ENCODE measurements at places on chromosomes 2 and 18.

DNA sequence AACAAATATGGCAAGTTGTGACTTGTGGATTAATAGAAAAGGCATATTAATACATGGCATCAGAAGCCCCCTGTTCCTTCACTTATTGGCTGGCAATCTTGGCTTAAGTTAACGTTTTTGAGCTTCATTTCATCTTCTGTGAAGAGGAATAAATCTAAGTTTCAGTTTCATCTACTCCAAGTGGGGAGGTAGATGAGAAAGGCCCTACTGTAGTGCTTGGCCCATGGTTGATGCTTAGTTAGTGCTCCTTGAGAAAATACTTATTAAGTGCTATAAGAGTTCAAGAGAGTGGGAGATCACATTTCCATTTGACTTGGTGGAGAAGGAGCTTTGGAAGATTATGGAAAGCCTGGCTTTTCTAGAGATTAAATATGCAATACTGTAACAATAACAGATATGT, 244.3 kb downstream of the BABAM2 start:
- peak; percentile 9 for DNase-seq

DNA sequence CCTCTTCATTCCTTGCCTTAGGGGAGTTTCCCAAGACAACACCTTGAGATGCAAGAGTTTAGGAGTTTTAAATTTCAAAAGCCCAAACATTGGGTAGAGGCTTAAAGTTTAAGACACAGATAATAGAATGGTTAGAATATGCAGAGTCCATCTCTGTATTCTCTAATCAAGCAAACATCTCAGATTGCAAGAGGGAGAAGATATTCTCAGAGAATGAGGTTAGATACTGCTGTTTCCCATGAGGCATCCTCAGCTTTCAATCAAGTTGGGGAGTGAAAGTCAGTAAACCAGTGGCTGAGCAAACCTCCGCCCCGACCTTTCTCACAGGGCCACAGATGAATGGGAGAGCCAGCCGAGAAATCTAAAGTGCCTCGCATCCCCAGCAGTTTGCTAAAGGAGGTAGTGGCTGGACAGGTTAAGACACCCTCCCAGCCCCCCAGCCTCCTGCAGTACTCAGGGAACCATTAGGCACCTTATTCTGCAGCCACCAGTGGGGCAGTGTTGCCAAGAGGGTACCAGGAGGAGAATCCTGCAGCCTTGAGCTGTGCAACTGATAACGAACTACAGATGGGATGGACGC, 30.0 kb downstream of the FBXO36 start:
- no peak for DNase-seq

GRCh38 chr2:26745609-26746327, 18.3 kb upstream of the SLC35F6 start:
- DNase-seq, result peak; percentile 76

DNA sequence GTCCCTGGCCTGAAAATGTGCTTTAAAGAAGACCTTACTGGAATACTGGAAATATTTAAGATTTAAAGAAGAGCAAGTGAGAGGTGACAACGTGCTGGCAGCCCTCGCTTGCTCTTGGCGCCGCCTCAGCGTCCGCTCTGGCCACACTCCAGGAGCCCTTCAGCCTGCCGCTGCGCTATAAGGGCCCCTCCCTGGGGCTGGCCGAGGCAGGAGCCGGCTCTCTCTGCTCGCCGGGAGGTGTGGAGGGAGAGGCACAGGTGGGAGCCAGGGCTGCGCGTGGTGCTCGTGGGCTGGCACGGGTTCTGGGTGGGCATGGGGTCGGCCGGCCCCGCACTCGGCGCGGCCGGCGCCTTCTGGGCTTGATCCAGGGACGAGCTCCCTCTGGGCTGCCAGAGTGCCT, 2.9 kb upstream of the COQ10B start:
- DNase-seq, result no peak

- DNase-seq, result peak; percentile 28
Measured at GRCh38 chr2:164620873-164621763, at the start of gene GRB14. GRB14 (minus strand) TSS chr2:164621482; CDS start chr2:164621309, 173 bp downstream.

DNA sequence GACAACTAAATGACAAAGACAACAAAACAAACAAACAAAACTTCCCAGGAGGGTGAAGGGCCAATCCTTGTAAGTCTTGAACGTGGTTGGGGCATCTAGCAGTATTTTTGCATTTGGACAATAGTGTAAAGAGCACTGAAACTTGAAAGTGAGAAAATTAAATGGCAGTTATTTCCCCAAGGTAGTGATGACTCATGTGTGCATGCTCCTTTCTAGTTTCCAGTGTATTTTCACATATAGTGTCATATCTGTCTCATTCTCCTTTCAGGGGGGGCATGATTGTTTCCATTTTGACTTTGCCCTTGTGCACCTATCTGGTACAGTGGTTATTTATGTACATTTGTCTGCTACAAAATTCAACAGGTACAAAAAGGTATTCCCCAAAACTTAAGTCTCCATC, 39.5 kb downstream of the CERS6 start:
- peak; percentile 32 for DNase-seq

DNA sequence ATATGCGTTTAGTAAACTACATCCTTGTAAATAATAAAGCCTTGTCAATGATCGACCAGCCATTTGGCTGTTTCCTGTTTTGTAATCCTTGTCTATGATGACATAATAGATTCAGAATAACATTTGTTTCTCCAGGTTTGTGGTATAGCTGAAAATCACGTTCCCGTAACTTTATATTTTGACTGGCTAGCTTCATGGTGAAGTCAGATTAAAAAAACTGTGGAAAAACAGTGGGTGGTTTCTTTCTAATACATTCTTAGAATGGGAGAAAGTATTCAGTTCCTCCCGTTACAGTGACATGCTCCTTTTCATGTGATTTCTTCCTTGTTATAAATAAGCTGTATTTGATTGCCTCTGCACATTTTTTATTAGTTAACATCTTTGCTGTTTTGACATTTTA, 366.9 kb downstream of the NYAP2 start:
- no peak for DNase-seq

- DNase-seq, result no peak
Measured at GRCh38 chr18:3852321-3852720, 402.3 kb downstream of the TGIF1 start.

- no peak for DNase-seq
Measured at GRCh38 chr18:45245091-45245511, 370.2 kb upstream of the SLC14A2 start.

GRCh38 chr2:238894950-238895298, 47.0 kb downstream of the TWIST2 start:
- no peak for DNase-seq

DNA sequence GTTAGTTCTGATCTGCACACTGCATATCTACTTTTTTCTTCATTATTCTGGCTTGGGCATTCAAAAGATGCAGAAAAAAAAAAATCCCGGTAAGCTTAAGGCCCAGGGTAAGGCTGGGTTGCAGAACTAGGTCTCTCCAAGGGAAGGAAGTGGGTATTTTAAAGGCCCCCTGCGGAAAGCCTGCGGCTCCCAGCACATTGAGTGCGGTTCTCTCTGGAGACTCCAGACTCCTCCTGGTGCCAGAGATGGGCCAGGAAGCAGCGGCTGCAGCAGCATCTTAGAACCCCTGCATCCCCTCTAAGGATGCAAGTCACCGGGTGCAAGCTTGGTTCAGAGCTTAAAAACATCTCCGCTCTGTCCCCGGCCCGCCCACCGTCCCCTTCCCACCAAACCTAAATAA, 49.5 kb downstream of the TGIF1 start:
- no peak for DNase-seq

DNA sequence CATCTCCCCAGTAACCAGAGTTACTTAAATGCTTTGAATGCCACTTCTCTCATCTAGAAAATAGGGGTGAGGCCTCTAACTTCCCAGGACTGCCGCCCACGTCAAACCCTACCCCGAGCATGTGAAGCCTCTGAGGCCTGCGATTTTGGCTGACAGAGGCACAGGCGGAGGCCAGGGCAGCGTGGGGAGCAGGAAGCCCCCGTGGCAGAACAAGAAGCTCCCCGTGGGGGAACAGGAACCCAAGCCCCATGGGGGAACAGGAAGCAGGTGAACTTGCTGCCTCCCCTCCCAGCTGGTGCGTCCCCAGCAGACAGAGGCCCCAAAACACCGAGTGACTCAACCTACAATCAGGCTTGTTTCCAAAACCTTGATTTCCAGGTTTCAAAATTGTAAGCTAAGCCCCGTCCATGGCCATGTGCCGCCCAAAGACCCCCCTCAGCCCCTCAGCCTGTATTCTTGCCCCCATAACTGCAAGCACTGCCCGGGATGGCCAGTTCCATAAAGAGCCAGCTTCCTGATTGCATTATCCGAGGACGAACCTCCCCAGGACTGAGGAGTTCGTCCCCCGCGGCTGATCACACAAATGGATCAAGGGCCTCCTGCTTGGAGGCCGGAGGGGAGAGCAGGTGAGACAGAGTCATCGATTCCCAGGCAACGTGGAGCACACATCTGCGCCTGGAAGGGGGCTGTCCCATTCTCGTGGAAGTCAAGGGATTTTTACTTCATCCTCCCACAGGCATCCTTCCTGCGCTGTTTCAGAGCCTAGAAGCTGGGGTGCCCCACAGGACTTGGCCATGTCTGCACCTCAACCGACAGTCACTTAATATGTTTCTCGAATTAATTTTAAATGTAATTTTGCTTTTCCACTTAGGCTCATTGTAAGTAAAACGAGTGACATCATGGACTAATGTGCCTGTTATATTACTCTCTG, 36.3 kb upstream of the CTDP1 start:
- peak; percentile 62 for DNase-seq

DNA sequence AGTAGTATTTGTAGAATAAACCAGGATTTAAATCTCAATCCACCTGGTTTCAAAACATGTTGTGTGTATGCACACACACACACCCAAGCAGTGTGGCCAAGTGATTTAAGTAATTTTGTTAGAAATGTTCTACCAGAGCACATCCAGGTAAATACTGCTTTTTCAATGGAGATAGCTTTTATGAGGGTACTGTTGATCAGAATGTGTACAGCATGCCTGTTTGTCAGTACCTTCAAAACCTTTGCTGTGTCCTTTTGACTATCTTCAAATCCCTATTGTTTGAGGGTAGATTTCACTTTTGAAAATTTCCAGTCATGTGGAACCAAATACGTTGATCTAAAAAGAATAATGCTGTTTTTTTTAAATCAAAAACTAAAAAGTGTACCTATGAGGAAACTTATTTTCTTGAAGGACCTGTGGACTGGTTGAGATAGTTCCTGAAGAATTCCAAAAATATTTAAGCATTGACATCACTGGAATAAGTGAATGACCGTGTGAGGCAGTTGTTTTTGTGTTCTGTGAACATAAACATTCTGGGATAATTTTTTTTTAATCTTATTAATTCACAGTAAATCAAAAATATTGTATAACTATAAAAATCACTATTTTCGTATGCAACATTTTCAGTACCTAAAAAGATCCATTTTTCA, 70.9 kb downstream of the PTRHD1 start:
- no peak for DNase-seq

- DNase-seq, result no peak
Measured at GRCh38 chr2:227115761-227116160, 48.2 kb downstream of the COL4A4 start.

GRCh38 chr18:49876536-49876935, 63.2 kb upstream of the ACAA2 start:
- no peak for DNase-seq

GRCh38 chr2:233928594-233929351, 11.6 kb downstream of the TRPM8 start:
- no peak for DNase-seq

DNA sequence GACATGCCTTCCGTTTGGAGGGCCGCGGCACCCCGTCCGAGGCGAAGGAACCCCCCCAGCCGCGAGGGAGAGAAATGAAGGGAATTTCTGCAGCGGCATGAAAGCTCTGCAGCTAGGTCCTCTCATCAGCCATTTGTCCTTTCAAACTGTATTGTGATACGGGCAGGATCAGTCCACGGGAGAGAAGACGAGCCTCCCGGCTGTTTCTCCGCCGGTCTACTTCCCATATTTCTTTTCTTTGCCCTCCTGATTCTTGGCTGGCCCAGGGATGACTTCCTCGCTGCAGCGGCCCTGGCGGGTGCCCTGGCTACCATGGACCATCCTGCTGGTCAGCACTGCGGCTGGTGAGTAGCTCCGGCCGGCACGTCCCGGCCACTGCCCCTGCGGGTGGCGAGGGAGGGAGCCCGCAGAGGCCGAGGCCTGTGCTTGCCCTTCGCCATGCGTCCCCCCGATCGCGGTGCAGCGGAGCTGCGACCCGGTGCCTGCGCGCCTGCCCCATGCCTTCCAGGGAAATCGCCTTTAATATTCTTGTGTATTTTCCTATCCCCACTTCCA, 1.2 kb downstream of the BMPR2 start:
- no peak for DNase-seq

DNA sequence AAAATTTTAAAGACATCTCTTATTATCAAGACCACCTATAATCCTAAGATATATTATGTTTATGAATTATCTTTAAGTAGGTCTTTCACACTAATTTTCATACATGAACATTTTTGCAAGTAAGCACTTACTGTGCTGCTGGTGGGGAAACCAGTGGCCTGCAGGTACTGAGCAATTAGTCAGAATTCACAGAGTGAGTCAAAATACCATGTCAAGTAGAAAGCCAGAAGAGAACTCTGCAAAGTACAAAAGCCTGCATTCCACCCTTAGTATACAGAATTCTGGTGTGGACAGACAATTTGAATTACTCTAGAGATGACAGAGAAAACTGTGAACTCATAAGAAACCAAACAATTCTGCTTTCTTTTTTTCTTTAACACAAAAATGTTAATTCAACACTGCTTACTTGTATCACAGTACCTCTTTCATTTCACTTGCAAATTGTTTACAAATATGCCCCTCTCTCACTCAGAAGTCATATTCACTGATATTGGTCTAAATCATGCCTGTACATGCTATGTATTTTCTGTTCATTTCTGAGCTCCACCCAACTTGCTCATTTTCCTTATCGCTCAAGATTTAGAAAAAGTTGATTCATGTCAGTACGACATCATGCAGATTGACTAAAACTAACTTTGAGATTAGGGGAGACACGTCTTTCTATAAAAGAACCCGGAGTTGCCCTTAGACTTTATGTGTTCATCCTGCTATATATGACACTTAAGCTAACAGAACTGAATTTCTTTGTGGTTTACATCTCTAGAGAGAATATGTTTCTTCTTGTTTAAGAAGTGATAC, 182.9 kb downstream of the IKZF2 start:
- no peak for DNase-seq

DNA sequence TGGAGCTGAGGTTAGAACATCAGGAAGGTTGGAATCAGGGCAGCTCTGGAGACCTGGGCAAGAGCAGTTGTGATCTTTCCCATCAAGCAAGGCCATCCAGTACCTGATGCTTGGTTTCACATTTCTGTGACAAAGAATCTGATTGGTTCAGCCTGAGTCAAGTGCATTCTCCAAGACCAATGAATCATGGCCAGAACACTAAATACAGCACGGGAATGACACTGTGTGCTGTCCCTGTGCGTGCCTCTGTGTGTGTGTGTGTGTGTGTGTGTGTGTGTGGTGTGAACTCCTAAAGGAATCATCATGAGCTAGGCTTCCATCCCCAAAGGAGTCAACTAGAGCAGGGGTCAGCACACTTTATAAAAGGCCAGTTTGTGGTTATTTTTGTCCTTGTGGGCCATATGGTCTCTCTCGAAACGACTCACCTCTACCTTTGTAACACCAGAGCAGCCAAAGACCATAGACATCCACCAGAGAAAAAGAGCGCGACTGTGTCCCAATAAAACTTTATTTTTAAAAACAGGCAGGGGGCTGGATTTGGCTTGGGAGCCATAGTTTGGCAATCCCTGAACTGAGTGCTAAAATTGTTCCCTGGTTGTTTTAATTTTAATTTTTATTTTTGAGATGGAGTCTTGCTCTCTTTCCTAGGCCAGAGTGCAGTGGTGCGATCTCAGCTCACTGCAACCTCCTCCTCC, 99.7 kb downstream of the INHBB start:
- DNase-seq, result no peak

GRCh38 chr2:120134263-120134662, 88.9 kb downstream of the TMEM185B start:
- no peak for DNase-seq

Data from GM13977 (cell line).